ENCODE measurements at places on chromosomes 11 and 22. TPM values are rescaled to one million over a fixed set of nuclear protein-coding genes. Genes with fewer than 3 reads are reported as not detected.

GRCh38 chr11:124915541-124916369, 3.3 kb upstream of the HEPN1 start:
- DNase-seq, result peak; percentile 18

Gene OR5P2
- total RNA-seq, result 2.0 TPM

- no peak for DNase-seq
These were observed 155.5 kb downstream of the SPON1 start for GRCh38 chr11:14118072-14118471.

DNA sequence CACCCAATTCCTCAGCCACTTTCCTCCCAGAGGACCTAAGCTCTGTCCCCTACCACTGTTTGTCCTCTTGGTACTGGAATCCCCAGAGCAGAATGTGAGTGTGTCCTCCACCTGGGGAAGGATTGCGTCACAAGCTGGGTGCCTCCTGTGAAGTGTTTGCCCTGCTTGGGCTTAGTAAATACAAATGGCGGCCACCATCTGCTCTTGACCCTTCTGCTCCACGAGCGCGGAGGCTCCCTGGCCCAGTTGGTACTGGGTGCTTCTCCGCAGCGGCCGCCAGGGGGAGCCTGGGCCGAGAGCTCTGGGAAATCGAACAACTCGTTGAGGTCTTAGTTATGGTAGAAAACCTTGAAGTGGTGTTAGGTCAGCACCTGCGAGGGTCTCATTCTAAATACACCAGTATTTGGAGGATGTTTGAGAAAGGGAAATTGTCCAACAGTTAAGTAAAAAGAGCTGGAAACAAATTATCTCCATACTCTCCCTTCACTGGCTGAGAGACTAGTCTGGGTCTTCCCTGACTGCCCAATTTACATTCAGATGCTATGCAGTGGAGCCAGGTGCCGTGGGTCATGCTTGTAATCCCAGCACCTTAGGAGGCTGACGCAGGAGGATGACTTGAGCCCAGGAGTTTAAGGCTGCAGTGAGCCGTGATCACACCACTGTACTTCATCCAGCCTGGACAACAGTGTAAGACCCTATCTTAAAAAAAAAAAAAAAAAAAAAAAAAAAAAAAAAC, 74.6 kb upstream of the TEAD1 start:
- DNase-seq, result no peak

DNA sequence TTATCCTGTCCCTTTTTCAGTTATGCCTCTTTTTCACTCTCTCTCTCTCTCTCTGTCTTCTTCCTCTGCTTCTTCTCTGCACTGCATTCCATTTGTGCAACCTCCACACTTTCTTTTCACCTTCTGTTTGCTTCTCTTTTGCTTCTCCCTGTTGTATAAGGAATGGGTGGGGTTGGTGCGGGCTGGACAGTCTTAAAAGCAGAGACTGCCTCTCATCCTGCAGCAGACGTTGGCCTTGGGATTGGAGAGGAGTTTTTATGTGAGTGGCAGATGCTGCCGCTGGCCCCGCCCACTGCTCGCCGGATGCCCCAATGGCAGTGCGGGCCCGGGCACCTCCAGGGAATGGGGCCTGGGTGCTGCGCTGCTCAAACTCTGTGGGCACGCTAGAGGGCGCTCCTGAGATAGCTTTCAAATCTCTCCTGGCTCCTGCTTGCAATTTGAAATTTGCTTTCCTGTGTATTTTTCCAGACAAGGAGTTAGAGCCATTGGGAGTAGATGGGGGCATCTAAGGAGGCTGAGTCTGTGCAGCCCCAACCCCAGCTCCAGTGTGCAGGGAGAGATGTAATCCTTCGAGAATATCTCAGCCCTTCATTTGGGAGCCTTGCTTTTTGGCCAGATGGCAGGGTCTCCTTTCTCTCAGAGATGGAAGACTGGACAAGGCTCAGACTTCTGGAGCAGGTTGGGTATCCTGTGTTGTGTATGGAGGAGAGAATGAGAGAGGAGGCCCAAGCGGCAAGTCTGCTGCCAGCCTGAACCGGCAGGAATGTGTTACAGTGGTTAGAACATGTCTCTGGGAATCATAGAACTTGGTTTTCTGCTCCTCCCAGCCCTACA, 81.2 kb downstream of the GRAMD1B start:
- peak; percentile 80 for DNase-seq

DNA sequence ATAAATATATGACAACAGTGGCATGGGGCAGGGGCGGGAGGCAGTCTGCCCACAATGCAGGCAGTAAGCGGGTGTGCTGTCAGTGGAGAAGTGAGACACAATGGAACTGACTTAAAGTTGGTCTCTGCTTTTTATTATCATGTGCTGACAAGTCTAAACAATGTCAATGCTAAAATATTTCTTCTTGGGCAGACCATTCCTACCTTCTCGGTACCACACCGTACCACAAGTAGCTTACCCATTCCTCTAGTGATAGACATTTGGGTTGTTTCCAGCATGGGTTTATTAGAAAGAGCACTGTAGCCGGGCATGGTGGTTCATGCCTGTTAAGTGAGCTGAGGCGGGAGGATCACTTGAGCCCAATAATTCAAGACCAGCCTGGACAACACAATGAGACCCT, 2.6 kb upstream of the CHADL start:
- no peak for DNase-seq

- DNase-seq, result peak; percentile 71
These were observed 5.4 kb upstream of the GAS2L1 start for GRCh38 chr22:29300807-29301601.

GRCh38 chr11:119126675-119127268, 5.4 kb downstream of the HINFP start:
- no peak for DNase-seq

DNA sequence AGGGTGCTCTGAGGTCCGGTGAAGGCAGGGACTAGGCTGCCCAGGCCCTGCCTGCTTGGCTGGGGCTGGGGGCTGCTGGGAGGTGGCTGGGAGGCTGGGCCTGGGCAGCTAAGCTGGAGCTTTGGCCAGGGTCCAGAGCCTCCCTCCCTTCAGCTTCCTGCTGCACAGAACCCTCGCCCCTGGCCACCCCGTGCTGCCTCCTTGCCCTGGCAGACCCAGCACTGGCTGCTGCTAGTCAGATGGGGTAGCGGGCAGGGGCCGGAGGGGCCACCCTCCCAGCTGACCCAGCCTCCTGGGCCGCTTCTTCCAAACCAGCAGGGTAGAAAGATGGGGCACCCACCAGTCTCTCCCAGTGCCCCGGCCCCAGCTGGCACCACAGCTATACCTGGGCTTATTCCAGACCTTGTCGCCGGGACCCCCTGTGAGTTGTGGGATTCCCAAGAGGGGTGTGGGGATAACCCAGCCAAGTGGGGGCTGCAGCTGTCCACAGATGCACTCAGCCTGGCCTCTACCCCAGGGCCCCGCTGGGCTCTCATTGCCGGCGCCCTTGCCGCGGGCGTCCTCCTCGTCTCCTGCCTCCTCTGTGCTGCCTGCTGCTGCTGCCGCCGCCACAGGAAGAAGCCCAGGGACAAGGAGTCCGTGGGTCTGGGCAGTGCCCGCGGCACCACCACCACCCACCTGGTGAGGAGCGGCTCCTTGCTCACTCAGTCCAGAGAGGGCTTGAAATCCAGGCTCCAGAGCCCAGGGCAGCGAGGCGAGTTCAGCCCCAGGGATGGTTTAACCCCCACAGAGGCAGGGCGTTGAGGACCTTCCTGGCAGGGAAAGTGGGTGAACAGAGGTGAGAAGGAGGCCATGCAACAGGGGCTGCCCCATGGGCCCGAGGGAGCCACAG, at the start of gene SYT8:
Gene SYT8 (plus strand): TSS at position 212 of the 892 bp plus-strand sequence. CDS start 116 bp downstream, at position 328.
- no peak for DNase-seq

Gene SPTBN2
- 337 TPM for total RNA-seq

All from suprapubic skin (tissue), 4 donors.